ENCODE measurements at places on chromosomes 12 and 14.

GRCh38 chr12:127819056-127819455 is 447.9 kb upstream of the TMEM132C start:
- DNase-seq = no peak

DNA sequence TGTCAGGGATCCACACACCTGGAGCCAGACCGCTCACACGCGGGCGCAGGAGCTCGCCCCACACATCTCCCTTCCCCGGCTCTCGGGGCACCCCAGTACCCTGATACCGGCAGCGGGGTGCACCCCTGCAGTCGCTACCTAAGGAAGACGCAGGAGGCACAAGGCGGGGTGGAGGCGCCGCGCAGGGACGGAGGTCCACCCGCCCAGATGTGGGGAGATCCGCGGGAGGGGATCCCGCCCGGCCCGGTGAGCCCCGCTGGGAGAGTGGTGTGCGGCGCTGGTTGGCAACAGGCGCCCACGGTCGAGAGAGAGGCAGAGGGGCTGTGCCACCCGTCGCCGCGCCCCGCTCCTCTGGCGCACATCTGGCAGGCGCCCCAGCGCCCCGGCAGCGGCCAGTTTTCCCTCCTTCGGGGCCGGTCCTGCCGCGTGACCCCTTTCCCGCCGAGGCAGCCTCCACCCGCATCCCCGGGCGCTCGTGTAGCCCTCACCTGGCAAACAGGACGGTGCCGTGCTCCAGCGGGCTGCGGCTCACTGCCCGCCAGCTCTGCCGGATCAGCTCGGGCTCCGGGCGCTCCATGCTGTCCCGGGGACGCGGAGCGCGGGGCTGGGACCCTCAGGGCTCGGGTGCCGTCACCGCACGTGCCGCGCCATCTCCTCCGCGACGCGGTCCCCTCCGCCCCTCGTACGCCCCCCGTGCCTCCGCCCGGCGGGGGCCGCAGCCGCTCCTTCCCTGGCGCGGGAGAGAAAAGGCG is 469 bp downstream of the NGB start:
- no peak for DNase-seq

GRCh38 chr12:110531741-110532333 is 29.7 kb downstream of the RAD9B start:
- DNase-seq = no peak

- DNase-seq = no peak
These were observed 155.6 kb downstream of the PAX9 start for GRCh38 chr14:36817071-36817930.

- DNase-seq = no peak
These were observed 58.7 kb downstream of the LRCOL1 start for GRCh38 chr12:132551641-132552031.

DNA sequence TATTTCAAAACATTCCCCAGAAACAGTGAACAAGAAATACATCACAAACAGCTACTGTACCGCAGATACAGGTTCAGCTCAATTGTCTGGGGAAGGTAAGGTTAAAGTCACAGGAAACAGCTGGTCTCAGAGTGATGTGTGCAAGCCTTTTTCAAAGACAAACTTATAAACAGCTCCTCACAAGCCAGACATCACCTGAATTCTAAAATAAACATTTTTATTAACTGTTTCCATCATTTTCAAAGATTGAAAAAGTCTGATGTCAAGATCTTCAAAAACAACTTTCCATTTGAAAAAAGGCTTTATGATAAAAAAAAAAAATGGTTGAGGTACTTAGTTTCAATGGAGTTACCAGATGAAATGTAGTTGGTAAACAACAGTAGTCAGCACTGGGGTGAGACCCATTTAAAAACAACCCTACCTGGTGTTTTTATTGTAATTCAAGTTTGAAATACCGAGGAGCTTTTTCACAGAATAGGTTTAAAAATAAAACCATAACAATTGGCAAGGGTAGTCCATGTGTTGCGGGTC is 4.0 kb downstream of the BTG1 start:
- no peak for DNase-seq

DNA sequence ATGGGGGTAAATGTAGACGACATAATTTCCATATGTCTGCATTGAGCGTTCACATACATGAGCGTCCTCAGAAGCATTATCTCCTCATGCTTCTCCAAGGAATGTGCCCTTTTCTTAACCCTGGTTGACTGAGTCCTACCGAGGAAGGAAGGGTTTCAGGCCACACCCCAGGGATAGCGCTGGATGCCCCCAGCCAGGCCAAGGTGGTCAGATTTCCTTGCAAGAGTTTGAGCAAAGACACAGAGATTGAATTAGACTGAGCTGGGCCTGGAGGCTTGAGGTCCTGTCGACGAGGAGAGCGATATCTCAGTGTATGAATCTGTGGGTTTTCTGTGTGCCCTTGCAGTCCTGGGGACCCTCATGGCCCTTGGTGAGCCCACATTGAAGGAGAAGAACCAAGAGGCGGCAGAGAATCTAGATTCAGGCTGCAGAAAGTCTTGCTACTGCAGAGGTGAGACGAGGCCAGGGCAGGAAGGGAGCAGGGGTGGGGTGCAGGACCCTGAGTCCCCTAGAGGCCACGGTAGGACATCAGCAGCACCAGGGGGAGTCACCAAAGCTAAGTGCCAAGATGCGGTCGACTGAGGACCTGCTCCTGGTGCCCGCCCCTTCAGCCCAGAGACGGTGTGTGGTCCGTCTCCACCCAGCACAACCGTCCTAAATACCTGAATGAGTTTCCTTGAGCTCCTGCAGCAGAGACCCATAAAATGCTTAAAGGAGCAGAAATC is 94.7 kb upstream of the DIO3 start:
- DNase-seq = peak; percentile 32

DNA sequence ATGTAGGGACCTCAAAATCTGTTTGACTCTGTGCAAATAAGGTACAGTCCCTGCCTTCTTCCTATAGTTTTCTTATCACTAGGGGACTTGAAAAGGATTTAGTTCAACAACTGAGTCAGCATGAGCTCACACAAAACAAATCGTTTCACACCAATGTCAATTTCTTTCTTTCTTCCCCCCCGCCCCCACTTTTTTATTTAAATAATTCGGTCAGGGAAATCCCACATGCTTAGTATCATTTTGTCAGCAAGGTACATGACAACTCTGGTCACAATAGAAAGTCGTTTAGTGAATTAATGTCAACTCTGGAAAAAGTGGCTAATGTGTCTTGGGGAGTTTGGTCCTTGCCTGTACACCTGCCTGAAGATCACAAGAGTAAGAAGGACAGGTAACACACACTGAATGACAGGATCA is 232.2 kb upstream of the PLEKHG7 start:
- no peak for DNase-seq

DNA sequence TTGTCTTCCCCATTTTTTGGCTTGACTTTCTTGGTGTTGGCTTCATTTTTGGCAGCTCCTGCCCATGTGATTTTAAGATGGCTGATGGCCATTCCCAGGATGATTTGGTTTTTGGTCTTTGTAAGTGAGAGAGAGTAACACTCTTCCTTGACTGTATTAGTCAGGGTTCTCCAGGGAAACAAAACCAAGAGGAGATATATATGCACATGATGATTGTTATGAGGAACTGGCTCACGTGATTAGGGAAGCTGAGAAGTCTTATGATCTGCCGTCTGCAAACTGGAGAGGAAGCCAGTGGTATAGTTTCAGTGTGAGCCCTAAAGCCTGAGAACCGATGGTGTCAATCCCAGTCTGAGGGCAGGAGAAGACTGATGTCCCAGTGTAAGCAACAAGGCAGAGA is 146.6 kb downstream of the NRXN3 start:
- DNase-seq = no peak

DNA sequence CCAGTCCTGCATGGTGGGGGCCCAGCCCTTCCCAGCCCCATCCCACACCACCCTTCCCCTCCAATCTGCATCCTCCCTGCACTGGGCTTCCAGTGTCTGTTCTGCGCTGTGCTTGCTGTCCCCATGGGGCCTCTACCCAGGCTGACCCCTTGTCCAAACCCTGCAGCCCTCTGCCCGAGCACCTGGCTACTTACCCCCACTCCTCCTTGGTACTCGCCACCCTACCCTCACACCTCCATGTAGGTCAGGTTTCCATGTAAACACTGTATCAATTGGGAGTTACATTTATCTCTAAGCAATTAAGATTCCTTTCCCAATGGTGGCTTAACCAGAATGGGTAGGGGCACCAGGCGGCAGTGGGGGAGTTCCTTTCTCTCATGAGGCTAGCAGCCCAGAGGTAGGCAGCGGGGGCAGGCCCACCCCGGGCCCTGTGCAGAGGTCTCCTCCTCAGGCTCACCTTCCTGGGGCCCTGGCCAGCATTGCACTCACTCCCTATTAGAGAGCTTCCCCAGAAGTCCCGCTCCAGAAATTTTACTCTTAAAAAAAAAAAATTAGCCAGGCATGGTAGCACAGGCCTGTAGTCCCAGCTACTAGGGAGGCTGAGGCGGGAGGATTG is 76.6 kb upstream of the CCND2 start:
- no peak for DNase-seq

DNA sequence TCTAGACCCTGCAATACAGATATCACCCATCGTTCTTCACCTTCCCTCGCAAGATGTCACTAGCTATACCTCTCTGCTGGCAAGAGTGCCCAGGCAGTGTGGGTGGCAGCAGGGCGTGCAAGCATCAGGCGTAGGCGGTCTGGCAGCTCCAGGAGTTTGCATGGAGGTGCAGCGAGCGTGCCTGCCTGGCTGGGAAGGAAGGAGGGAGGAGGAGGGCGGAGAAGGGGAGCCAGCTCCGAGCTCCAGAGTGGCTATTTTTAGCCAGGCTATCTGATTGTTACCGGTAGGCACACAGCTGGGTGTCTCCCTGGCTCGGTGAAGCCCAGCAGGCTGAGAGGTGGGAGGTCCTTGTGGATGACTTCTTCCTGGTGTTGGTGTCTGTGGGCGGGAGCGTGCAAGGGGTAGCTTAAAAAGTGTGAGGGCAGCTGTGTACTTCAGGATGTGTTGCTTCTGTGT is 6.2 kb downstream of the FOXJ2 start:
- peak; percentile 73 for DNase-seq

GRCh38 chr12:46164186-46164761 is 104.6 kb downstream of the SLC38A1 start:
- DNase-seq = no peak

- no peak for DNase-seq
These were observed 92.7 kb downstream of the TTLL5 start for GRCh38 chr14:75753696-75754095.

- no peak for DNase-seq
These were observed 172.4 kb downstream of the EMP1 start for GRCh38 chr12:13368971-13369370.

DNA sequence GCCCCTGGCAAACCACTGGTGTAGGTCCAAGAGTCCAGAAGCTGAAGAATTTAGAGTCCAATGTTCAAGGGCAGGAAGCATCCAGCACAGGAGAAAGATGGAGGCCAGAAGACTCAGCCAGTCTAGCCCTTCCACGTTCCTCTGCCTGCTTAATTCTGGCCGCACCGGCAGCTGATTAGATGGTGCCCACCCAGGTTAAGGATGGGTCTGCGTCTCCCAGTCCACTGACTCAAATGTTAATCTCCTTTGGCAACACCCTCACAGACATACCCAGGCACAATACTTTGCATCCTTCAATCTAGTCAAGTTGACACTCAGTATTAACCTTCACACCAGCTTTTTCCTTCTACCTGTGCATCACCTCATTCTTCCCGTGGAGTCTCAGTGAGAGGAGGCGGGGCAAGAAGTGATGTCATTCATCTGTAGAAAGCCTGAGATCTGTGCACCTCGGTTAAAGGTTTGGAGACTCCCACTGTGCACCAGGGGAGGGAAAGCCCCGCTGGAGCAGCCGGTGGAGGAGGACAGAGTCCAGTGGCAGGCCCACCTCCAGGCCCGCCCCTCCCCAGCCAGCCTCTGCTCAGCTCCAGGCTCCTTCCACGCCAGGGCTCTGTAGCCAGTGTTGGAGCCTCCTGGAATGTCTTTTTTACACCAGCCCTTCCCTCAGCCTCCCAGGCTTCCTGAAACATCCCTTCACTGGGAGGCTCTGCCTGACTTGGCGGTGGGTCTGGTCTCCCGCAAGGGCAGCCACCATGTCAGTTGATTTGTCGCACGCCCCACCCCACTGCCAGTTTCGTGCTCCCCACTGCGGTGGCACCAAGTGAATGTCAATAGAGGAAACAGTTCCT is 80.1 kb upstream of the DYNC1H1 start:
- DNase-seq = no peak

- DNase-seq = no peak
These were observed 12.5 kb upstream of the IQSEC3 start for GRCh38 chr12:53735-54730.

GRCh38 chr12:76549131-76549530 is 10.4 kb downstream of the OSBPL8 start:
- DNase-seq = no peak
